HuH-7 (cell line): ENCODE measurements at places on chromosomes 7 and 10.
A peak's percentile ranks its signal among the peaks of the same experiment; 100 is the strongest.

GRCh38 chr7:16929146-16929762 lies 47.5 kb upstream of the AGR3 start:
- DNase-seq = no peak

DNA sequence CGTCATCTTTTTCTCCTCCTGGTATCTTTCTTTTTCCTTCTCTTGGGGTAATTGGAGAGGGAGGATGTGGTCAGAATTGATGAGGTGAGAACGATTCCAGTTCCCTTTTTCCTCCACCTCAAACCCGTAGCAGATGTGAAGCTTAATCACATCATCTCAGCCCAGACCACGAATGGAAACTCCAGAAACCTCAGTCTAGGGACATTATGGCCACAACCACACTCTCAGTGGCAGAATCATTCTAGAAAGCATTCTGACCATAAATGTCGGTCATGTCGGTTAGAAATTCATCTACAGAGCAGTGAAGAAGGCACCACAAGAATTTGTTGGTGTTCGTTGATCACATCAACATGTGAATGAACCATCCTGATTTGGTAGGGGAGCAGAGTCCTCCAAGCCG lies 78.7 kb downstream of the GATA3 start:
- DNase-seq = no peak

GRCh38 chr10:95295031-95295755 lies 4.4 kb upstream of the PDLIM1 start:
- DNase-seq = no peak

DNA sequence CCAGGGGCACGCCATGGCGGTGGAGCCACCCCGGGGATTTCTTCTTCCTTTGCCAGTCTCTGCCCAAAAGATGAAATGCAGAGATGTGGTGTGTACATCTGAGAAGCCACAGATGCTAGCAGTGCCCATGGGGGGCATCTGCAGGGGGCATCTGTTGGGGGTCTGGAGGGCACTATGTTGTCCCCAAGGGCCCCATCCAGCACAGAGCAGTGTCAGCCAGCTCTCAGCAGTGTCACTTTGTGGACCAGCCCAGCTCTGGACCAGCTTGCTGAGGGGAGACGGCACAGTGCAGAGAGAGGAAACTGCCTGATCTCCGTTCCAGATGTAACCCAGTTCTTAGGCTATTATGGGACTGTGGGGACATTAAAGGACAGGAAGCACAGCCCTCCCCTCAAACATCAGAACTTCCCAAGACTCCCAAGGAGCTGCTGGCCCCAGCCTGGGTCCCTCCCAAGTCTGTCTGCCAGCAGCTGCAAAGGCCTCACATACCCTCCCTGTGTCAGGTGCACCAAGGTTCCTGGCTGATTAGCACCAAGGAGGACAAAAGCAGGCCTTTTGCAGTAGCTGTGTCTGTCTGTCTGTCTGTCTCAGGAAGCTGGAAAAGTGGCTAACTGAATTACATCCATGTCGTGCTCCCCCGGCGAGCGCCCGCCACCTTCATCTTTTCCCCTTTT lies 536.5 kb downstream of the PTPRN2 start:
- DNase-seq = no peak

- DNase-seq = no peak
These were observed 114.4 kb downstream of the RTKN2 start for GRCh38 chr10:62154231-62154630.

DNA sequence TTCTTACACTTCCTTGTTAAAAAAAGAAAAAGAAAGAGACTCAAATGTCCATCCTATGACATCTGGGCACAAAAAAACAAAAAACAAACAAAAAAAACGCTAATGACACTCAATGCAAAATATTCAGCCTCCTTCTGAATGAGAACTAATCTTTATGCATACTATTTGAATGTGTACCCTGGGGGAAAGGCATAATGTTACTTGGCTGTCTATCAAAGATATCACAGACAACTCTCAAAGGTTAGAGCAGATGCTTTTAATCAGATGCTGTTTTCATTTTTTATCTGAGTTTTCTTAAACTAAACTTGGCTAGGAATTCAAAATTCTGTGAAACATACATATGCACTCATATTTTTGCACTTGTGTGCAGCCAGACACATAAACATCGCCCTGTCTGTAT lies 745.8 kb downstream of the CNTNAP2 start:
- DNase-seq = no peak

DNA sequence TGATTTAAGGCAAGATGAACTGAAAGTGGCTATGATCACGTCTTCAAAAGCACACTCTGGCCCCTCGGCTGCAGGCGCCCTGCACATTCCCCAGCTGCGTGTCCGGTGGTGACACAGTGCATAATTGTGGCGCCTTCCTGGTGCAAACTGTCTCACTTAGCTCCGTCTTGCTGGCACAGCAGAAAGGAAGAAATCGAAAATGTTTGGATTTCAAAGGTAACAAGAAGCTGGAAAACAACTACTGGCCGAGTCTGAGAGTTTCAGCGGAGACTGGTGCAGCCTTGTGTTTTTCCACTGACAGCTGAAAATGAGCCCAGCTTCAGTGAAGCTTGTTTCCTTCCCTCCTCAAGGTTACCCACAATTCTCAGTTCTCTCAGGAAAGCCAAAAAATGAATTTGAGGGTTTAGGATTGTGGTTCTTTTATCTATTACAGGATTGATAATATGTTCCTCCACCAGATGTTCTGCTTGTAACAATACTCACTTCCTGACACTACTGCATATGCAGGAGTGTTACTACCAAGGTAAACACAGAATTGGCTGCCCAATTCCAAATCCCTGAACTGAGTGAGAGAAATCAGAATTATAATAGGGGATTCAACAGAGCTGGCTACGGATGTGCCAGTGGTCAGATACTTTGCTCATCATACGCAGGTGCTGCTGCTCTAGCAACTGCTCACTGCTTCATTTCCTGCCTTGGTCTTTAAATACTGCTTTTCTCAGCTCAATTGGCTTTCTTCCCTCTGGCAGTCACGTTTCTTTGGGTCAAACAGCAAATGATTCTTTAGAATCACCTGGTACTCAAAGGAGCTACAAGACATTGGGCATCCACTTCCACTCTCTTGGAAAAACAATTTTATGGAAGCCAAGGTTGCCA lies 63.7 kb downstream of the TRUB1 start:
- DNase-seq = no peak

- DNase-seq = peak; percentile 94
These were observed at the start of gene ZFYVE27 for GRCh38 chr10:97736902-97737769. Gene ZFYVE27 (plus strand): TSS chr10:97737128. CDS start chr10:97738478, 1,350 bp downstream.
